Type B pancreatic cell (in vitro differentiated cells): ENCODE measurements at places on chromosomes 16 and 17. TPM values are rescaled to one million over a fixed set of nuclear protein-coding genes. Genes with fewer than 3 reads are reported as not detected.
A peak's percentile ranks its signal among the peaks of the same experiment; 100 is the strongest.

GRCh38 chr16:20928774-20929411 is 28.3 kb downstream of the LYRM1 start:
- no peak for DNase-seq

DNA sequence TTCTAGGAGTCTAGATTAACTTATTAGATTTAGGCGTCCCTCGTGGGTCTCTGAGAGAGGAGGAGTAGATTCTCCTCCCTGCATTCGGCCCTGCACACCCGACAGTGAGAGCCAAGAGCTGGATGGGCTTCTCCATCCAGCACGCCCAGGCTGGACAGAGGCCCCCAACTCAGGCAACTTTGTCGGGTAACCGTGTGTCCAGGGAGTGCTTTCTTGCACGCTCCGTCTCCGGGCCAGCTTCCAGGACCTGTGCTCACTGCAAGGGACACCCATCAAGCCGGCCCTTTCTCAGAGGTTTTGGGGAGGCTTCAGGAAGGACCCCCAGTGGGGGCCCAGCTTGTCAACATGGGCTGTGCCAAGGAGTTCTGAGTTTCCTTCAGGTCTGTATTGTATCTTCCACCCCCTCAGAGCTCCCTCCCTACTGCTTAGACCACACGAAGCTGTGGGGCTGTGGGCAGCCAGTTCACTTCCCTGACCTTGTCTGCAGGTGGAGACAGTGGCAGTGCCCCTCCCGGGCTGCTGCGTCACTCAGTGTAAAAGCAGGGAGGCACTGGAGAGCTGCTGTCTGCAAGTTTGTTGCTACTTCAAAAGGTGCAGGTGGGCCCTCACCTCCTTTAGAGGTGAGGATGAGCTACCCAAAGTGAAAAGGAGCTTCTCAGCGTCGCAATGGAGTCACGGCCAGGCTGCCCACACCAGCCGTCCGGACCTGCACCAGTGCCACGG is 24.0 kb upstream of the C16orf78 start:
- DNase-seq, result no peak

The WNT9B gene
- total RNA-seq, result 0.89 and 1.2 TPM in 2 replicates

The CHST5 gene
- total RNA-seq, result 0.60 and 1.9 TPM in 2 replicates

GRCh38 chr17:39118674-39119419 is 32.6 kb downstream of the PLXDC1 start:
- no peak for DNase-seq

The C16orf92 gene
- total RNA-seq, result not detected in 2 replicates

DNA sequence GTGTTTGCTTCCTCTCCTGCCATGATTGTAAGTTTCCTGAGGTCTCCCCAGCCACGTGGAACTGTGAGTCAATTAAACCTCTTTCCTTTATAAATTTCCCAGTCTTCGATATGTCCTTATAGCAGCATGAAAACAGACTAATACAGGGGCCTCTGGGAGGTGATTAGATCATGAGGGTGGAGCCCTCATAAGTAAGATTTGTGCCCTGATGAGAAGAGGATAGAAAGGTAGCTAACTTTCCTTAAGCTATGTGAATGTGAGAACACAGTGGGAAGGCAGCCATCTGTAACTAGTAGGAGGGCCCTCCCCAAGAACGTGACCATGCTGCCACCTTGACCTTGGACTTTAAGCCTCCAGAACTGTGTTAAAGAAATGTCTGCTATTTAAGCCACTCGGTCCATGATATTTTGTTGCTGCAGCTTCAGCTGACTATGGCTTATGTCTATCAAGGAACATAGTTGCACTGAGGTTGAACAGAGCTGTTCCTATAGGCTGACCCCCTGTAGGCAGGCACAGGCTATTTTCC is 30.7 kb downstream of the WWOX start:
- no peak for DNase-seq

DNA sequence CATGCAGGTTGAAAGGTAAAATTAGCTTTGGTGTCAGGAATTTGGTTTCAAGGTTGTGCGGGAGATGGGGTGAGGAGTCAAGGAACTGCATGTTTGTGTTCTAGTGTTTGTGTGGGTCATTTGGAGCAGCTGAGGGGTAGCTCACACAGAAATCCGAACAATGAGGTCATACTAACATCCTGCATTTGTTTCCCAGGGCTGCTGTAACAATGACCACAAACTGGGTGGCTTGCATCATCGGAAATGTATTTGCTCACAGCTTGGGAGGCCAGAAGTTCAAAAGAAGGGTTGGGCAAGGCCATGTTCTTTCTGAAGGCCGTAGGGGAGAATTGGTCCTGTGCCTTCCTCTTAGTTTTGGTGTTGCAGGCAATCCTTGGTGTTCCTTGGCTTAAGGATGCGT is 287.4 kb downstream of the HAPSTR1 start:
- no peak for DNase-seq

The GRAPL gene
- not detected in 2 replicates for total RNA-seq

DNA sequence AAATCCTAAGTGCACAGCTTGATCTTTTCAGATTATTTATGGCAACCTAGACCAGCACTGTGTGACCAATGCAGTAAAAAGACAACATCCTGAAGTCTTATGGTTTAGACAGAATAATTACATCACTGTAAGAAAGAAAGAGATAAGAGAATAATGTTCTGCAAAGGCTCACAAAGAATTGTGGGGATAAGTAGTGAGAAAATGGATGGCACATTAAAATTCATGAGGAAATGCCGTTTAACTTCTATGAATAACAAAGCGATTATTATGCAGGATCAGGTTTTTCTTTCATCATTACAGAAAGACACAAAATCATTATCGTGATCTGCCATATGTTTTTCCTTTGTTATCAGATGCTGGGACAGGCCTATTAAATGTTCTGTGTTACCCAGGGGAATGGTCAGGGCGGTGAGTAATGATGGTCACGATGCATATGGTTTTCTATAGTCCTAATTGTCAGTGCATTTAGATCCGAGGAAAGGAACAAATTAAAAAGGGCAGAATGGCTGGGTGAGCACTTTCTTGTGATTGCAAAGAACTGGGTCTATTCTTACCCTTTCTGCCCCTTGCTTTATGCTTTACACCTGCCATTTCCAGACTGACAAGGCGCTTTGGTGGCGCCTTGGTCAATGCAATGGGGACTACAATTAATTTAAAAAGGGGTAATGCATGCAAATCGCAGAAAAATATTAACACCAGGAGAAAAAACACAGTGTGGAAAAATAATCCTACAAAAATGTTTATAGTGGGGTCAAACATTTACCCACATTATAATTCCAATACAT is 18.1 kb upstream of the DHX40 start:
- DNase-seq, result no peak

DNA sequence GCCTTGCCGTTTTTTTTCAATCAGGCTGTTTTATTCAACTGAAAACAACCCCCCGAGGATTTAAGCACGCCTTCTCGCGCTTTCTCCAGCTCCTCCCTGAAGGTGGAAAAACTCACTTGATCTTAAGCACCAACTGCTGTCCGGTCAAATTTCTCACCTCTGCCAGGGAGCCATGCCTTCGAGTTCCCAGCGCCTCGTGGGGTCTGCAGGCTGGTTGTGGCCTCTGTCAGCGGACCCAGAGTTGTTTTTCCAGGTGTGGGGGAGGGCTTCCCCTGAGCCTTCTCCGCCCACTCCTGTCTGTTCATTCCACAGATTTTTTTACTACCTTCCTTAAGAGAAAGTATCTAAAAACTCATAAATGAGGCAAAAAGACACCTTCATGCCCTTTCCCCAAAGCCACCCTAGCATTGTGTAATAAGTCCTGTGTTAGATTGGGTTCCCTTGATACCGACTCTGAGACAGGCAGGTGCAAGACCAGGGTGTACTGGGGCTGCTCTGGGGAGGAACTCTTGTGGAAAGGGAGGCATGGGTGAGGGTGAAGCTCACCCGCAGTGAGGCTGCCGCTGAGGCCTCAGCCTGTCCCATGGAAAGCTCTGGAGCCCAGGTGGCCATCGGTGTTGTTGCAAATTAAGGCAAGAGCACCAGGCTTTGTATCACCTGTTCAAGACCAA is 101.6 kb downstream of the AXIN2 start:
- no peak for DNase-seq

DNA sequence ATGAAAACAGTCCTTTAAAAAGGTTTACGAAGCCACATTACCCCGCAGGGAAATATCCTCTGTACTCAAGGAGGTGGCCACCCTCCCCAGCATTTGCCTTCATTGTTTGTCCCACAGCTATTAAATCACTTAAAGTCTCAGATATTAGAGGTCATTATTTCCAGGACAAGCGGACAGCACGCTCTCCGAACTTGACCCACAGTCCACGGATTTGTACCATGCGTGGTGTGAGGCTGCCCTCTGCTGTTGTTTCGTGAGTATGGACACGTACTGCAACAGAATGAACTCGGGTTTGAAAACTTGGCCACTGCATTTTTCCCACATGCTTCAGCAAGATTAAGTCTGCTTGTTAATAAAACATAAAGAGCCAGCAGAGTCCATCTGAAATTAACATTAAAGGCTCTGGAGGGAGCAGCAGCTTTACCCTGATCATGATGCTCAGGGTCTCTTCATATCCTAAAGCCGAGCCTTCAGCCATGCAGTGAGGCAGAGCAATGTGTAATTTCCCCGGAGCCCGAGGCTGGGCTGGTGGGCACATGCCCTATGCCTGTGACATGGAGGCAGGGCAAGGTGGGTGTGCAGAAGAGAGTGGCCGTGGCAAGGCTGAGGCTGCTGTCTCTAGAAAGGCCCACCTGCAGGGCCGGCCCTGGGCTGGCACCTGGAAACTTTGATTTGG is 19.7 kb downstream of the MEAK7 start:
- peak; percentile 70 for DNase-seq

- no peak for DNase-seq
Observed at GRCh38 chr17:75403131-75403530, 2.3 kb downstream of the GRB2 start.

- no peak for DNase-seq
Observed at GRCh38 chr17:12998874-12999273, 19.0 kb downstream of the ELAC2 start.

GRCh38 chr17:6666077-6666521 is 14.5 kb downstream of the C17orf100 start:
- no peak for DNase-seq

GRCh38 chr17:82287868-82288801 is 14.6 kb upstream of the CSNK1D start:
- no peak for DNase-seq

GRCh38 chr17:42407289-42407836 is 15.7 kb downstream of the CAVIN1 start:
- DNase-seq, result no peak

DNA sequence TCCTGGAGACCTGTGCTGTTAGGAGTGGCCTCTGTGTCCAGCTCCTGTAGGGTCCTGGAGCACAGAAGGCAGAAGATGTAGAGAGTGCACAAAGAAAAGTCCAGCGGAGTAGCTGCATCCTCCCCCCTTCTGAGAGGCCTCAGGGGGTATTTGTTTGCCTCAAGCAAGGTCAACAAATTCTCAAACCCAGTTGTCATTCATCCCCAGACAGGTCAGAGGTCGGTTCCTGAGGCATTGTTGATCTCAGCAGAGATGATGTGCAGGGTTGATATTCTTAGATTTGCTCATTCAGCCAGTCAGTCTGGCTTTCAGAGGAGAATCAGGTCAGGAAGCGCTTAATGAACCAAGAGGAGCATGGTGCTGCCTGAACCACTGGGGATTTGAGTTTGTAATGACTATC is 8.3 kb upstream of the RBFOX1 start:
- no peak for DNase-seq

The GAS2L2 gene
- total RNA-seq, result 0.22 TPM in 1 of 2 replicates, not detected in the other

The PRKAR1A gene
- 242 and 263 TPM in 2 replicates for total RNA-seq

DNA sequence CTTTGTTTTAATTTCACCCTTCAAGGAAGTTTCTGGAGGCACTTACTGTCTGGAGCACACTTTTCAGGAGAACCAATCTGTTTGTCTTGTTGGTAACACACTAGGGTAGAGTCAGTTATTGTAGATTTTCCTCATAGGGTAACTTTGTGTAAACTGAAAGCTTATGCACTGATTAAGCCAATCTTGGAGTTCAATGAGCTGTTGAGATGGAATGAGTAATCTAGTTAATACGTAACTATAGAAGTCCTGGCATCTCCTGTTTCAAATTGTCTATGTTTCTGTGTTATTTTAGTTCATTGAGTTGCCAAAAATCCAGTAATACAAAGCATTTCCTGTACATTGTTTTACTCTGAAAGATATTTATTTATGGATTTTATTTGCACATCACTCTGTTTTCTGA is 111.6 kb upstream of the HAS3 start:
- DNase-seq, result no peak
